GF-D8 (cell line): ENCODE measurements at places on chromosomes 13 and 19.

- no peak for DNase-seq
These were observed 37.2 kb downstream of the TGDS start for GRCh38 chr13:94558716-94559115.

DNA sequence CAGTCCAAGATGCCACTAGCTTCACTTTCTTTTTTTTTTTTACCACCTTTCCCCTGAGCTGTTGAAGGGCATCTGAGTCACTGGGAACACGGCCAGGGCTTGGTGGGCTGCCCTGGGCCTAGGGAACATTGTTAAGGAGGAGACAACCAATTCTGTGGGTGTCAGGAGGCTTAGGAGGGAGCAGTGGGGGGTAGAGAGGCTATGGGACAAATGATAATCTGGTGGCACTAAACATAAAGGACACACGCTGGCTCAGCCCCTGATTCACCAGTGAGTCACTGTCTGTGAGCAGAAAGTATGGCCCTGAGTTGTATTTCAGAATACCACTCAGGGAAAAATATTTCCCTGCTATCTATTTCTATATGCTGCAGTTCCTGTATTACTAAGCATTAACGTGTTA lies 207.8 kb downstream of the DCLK1 start:
- no peak for DNase-seq

- no peak for DNase-seq
These were observed 33.3 kb upstream of the MUC16 start for GRCh38 chr19:9043524-9043923.

- DNase-seq: no peak
These were observed 102.0 kb downstream of the ERCC5 start for GRCh38 chr13:102947745-102948405.

- no peak for DNase-seq
These were observed 127.7 kb downstream of the FRY start for GRCh38 chr13:32159137-32159869.

- DNase-seq: no peak
These were observed 180.4 kb downstream of the LIG4 start for GRCh38 chr13:108034909-108035410.

DNA sequence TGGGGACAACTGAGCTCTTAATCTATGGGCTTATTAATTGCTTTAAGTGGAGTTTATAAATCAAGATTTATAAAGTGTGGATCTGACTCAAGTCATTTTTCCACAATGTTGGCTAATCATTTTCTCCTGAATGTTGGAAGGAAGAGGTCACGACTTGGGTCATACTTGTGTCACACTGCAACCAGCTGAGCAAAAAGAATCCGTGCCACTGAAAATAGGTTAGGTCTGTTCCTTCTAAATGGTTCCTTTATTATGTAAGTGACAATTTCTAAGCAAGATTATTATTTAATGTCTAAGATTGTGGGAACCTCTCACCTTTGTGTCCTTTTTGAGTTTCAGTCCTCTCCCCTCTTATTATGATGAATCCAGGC lies 178.6 kb downstream of the SHISA2 start:
- DNase-seq: no peak

DNA sequence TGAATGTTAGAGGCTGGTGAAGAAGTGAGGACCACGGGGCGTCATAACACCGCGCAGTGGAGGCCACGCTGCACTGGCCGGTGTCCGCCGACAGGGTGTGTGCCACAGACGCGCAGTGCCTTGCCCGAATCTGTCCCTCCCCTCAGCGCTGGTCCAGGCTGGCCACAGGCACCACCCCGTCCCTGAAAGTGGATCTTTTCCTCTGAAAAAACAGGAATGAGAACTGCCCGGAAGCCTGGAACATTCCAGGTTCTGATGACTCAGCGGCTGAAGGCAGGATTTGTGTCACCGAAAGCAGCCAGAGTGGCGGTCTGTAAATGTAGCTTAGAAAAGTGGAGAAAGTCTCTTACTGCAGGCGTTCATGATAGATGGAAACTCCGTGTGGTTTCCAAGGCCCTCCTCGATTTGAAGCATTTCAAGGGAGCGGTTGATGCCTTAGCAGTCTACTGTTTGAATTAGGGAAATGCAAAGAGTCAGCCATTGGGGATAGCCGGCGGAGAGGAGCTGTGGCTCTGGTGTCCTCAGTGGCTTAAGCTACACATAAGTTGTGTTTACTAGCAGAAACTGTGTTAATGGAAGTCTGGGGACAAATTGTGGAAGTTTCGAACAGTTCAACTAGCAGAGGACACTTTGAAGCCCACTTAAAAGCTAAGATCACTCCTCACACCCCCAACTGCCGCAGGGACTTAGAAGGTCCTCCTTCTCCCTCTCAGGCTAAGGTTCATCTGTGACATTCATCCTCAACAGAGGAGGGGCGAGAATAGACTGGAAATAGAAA lies 70.8 kb downstream of the NUFIP1 start:
- peak; percentile 92 for DNase-seq

DNA sequence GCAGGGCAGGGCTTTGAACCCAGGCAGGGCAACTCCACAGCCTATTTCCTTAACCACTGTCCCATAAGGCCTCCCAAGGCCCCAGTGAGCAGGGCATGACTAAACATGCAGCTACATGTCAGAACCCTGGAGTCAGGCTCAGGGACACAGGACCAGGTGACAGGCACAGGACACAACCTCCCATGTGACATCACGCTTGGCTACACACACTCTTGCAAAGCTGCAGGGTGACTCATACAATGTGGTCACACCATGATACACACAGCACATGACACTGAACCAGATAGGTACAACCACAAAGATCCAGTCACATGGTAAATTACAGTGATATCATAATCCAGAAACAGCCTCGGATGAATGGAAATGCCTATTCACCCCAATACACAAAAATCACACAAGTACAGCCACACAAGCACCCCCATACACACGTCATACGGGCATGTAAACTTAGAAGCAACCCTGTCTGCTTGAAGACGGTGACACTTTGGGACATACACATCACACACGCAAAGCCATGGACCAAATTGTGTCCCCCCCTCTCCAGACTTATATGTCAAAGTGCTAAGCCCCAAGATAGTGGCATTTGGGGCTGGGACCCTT lies 14.5 kb downstream of the KLK4 start:
- peak; percentile 4 for DNase-seq

- no peak for DNase-seq
These were observed 453.0 kb downstream of the SLITRK5 start for GRCh38 chr13:88124142-88124541.

DNA sequence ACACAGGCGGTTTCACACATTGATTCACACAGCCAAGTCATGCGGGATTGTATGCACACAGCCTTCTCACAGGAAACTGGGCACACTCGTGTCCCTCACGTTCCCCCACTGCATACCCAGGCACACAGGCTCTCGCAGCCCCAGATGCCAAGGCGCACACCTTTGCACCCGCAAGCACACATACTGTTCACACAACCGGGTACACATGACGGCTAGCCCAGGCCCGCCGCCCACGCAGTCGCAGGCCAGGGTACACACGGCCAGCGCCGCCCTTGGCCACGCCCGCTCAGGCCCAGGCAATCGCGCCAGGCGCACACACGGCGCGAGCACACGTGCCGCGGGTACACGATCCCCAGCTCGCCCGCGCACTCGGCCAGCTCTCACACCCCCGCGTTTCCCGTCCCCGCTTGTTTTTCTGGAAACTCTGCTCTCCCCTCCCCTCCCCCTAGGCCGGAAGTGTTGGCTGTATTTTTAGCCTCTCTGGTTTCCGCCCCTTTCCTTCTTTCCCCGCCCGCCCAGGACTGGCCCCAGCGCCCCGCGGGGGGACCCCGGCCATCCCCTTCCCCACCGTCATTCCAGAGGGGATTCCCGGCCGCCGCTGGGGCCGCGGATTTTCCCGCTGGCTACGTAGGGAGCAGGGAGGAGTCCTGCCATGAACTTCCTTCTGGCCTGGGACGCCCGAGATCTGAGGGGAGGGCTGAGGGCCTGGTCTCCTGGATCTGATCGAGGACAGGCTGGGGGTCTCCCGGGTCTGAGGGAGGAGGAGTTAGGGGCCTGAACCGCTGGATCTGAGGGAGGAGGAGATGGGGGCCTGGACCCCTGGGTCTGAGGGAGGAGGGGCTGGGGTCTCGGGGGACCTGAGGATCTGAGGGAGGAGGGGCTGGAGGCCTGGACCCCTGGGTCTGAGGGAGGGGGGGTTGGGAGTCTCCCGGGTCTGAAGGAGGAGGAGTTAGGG lies 4.0 kb upstream of the ZFP36 start:
- peak; percentile 81 for DNase-seq

DNA sequence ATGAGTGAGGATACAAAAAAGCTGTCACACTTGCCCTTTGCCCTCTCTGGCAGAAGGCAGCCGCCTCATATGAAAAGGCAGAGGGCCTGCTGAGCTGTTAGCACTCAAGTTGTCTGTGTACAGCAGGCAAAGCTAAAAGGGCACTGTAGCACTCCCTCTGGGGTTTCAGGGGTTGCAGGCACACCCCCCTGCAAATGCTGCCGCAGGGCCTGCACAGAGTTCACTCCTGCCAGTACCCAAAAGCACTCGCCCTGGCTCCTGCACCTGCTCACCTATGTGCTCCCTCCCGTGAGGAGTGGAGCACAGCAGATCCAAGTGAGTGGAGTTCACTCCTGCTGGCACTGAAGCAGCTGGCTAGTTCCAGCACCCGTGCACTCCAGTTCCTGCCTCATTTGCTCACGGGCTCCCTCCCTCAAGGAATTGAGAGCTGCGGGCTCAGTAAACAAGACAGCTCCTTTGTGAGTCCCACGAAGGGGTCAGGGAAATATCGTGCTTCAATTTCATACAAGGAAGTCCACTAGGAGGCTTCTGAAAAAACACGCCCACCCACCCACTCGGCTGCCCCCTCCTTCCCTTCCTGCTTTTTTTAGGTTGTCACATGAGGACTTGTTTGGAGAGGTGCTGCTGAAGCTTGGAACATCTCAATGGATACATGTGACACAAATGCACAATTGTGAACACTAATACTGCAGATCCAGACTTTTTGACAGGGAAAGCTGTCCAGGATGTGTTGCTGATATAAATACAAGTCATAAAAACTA lies 9.9 kb upstream of the RCBTB2 start:
- DNase-seq: no peak

- DNase-seq: no peak
These were observed 15.1 kb downstream of the CUL4A start for GRCh38 chr13:113224486-113224885.

DNA sequence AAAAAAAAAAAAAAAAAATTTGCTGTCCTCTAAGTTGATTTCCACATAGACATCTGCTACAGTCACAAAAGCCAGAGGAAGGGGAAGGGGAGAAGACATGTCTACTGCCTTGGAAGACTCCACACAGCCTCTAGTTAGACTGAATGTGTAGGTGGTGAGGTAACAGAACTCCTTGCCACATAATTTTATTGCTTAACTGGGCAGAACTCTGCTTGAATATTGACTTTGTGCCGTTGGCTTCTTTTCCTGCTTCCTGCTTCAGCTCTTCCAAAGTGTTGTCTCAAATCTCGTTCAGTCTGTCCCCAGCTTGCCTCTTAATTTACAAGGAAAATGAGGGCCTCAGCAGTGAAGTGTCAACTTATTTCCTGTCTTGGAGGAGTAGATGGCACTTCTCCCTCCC lies 37.1 kb downstream of the ESD start:
- DNase-seq: peak; percentile 70

DNA sequence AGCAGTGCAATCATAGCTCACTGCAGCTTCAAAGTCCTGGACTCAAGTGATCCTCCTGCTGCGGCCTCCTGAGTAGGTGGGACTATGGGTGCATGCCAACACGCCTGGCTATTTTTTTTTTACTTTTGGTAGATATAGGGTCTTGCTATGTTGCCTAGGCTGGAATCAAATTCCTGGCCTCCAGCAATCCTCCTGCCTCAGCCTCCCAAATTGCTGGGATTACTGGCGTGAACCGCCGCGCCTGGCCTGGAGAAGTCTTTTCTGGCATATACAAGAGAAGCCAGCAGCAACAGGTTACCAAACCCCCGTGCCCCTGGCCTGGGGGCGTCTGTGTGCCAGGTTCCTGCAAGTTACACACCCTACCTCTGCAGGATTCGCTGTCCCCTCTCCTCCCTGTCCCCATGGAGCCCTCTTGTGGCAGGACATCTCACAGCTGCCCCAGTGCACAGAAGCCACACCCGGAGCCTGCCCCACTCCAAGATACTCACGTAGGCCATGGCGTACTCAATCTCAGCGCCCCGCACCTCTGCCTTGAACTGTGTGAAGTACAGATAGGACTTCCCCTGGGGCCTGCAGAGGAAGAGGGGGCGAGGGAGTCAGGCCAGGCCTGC lies 9.9 kb downstream of the MYDGF start:
- no peak for DNase-seq

GRCh38 chr13:99823961-99824360 lies 147.6 kb downstream of the ZIC5 start:
- no peak for DNase-seq

GRCh38 chr19:49684251-49684982 lies 5.0 kb upstream of the ADM5 start:
- DNase-seq: no peak

DNA sequence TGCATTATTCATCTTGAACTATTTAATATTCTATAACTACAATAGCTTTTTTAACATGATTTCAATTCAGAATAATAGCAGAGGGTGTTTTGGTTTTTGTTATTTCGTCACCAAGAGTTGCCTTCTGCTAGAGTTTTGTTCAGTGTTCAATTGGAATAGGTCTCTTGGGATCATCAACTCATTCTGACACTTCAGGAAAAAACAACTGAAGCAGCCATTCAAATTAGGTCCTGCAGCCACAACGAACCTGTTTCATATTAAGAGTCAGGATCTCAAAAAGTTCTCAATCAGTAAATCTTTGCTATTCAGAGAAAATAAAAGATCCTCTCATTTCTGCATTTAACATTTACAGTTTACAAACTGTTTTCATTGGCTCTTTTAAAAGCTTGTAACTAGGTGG lies 2.4 kb upstream of the CHAMP1 start:
- no peak for DNase-seq

DNA sequence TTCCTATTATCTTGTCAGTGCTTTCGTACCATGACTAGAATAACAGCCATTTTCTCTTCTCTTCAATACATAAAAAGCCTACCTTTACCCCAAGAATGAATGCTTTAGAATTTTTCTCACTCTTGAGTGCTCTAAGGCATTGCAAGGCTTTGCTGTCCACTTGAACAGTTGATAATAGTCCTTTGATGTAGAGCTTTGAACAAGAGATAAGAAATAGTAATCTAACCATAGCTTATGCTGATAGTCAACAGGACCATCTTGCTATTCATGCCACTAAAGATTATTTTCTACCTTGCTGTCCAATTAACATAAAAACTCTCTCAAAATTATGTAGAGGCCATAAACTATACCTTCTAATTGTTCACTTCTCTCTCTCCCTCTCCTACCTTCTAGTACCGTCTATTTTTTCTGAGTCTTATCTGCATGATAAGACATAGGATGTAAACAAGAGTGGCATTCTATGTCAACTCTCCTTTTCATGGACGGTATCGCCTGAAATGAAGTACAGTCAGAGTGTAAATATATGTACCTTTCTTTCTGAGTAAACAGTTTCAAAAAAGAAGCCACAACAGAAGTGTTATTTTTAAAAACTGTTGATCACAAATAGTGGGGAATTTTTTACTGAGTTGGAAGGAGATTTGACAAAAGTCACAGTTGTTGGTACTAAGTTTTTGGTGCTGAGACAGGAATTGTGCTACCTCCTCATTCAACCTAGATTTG lies 297.9 kb downstream of the NDFIP2 start:
- DNase-seq: no peak

GRCh38 chr19:11421371-11422098 lies 2.4 kb upstream of the RGL3 start:
- no peak for DNase-seq

GRCh38 chr19:18536475-18536874 lies 6.9 kb downstream of the FKBP8 start:
- no peak for DNase-seq
